NCI-H2171 treated with DMSO at 0.1 percent for 48 hours (cell line): ENCODE measurements at places on chromosomes 4 and X.

DNA sequence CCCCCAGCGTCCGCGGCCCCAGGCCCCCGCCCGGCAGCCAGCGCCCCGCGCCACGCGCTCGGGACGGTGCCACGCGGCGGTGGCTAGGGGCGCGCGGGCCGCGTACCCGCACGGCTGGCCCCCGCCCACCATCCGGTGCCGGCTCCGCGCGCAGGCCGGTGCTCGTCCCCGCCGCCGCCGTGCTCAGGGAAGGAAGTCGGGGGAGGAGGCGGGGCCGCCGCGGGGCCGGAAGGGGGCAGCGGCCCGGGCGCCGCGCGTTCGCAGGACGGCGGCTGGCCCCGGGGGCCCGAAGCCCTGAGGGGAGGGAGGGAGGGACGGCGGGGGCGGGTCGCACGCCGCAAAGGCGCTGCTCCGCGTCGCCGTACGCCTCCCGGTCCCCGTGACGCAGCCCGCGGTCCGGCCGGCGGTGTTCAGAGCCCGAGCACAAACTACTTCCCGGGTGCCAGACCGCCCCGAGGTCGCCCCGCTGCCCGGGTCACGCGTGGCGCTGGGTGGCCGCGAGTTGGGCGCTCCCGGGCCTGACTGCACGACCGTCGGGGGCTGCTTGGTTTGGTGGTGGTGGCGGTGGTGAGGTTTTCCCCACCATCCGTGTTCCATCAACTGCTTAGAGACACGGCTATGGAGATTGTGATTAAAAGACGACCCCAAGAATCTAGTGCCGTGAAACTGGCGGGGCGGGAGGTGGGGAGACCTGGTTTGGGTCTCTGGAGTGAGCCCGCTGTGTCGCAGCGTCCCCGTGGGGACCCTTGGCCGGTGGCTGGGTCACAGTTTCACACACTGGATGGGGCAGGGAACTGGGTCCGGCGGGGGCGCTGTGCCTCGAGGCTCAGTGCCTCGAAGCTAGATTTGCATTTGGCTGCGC lies at the start of gene DCTD:
Gene DCTD, minus strand, starts transcription at position 205 of the 862 bp plus-strand sequence. CDS start 1,818 bp downstream, outside the sequence.
- DNase-seq: peak; percentile 32

DNA sequence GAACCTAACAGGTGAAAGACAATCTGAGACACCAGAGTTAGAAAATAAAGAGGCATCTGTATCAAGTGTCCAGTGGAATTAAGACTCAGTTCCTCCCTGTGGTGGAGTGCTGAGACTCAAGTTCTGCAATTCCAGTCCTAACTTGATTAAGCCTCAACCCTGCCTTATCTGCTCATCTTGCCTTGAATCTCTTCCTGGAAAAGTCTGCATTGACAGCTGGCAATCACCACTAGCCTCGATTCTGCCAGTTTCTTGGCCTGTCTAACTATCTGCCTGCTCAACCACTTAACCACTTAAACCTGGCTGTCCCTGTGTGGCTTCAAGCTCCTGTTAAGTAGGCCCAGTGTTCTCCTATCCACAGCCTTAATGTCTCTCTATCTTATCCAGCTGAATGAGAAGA lies 22.4 kb upstream of the NEIL3 start:
- DNase-seq: no peak

DNA sequence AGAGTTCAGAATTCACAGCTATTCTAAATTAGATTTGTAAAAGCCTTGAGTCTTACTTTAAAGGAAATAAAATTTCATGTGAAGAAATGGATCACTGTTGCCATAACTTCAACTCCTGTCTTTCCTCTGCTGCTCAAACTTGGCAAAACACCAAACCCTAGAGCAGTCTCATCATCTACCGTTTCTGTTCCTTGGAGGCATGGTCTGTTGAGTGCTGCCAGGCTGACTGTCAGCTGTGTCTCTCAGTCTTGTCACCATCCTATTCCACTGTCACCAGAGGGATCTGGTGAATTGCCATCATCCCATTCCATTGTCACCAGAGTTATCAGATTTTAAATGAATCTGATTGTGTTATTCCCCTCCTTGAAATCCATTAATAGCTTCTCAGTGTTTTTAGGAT lies 55.6 kb downstream of the STIM2 start:
- peak; percentile 14 for DNase-seq

DNA sequence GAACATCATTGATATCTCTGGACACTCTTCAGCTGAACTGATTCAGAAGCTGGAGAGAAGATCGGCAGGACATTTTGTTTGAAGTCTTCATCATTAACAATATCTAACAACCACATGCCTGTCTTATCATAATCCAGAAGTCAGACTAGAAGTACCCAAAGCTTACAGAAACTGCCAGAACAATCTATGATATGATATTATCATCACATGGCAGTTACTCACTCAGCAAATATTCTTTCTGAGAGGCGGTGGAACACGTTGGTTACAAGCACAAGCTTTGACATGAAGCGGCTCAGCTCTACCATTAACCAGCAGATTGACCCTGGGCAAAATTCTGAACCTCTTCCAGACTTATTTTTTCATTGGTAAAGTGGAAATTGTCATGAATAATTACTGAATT lies 69.4 kb upstream of the KIT start:
- DNase-seq: no peak

- no peak for DNase-seq
Observed at GRCh38 chr4:6929339-6929811, 19.7 kb downstream of the TBC1D14 start.

- DNase-seq: no peak
Observed at GRCh38 chr4:185016946-185017758, 1.1 kb upstream of the HELT start.

GRCh38 chr4:17966312-17966711 lies 55.2 kb downstream of the LCORL start:
- no peak for DNase-seq

DNA sequence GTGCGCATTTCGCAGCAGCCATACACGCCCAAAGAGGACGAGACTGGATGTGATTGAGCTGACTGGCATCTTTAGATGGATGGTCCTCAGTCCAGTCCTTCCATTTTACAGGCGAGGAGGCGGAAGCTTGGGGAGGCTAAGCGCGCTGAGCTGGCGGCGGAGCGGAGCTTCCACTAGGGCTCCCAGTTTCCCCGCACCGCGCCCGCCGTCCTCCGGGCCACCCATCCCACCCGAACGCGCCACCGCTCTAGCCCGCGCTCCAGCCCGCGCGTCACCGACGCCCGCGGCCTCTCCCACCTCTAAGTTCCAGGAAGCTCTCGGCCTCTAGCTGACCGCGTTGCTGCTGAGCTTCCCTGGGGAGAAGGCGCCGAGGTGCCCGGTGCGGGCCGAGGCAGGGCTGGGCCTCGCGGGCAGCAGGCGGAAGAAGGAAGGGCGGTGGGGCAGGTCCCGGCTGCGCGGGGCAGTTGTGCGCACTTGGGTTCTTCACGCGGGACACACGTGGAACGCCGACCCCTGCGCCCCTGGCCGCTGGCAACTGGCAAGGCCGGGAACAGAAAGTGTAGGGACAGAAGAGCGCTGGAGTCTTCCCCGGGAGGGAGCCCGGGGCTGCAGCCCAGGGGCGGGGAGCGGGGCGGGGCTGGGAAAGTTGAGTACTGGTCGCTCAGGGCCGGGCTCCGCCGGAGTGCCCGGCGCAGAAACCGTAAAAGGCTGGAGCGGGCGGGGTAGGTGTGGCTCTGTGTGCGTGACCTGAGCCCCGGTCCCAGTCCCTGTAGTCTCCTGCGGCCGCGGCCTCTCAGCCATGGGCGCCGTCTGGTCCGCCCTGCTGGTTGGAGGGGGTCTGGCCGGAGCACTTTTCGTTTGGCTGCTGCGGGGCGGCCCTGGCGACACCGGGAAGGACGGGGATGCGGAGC lies at the start of gene STBD1:
Gene STBD1, plus strand, starts transcription at position 763 of the 911 bp plus-strand sequence. Its CDS starts 37 bp downstream, at position 800.
- no peak for DNase-seq
